Ecto neural progenitor cell (in vitro differentiated cells): ENCODE measurements at places on chromosomes 7 and 10.

DNA sequence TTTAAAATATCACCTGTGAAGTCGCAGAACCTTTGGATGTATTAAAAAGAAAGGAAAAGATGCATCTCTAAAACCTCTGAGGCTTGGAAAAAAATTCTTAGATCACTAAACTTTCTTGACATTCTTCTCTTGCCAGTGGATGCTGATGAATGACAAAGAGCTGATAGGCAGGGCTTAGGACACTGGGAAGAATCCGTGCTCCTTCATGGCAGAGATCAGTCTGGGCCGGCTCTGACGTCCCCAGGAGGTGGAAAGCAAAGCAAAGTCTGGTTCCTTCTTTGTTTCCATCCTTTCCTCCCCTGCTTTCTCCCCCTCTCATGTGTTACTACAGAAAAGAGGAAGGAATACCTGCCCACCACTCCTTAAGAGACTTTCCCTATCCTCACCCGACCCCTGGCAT, 161.9 kb downstream of the PRKCQ start:
- DNase-seq = no peak

DNA sequence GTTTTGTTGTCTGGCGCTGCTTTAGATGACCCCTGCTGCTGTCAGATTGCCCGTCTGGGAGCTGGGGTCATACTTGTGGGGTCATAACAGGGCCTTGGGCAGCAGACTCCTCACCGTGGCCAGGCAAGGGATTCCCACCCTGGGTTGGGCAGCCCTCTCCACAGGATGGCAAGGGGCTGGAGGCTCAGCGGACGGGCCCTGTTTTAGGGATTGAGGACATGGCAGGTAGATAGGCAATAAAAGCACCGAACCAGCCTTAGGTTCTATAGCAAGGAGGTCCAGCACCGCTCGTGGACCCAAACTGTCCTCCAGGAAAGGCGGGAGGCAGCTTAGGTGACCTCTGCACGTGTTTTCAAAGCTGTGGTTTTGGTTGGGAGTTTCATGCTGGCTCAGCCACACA, 60.0 kb downstream of the GRK5 start:
- no peak for DNase-seq

GRCh38 chr7:85708221-85708620, 521.4 kb upstream of the SEMA3D start:
- no peak for DNase-seq

GRCh38 chr7:28018446-28018845, 162.1 kb downstream of the JAZF1 start:
- no peak for DNase-seq

DNA sequence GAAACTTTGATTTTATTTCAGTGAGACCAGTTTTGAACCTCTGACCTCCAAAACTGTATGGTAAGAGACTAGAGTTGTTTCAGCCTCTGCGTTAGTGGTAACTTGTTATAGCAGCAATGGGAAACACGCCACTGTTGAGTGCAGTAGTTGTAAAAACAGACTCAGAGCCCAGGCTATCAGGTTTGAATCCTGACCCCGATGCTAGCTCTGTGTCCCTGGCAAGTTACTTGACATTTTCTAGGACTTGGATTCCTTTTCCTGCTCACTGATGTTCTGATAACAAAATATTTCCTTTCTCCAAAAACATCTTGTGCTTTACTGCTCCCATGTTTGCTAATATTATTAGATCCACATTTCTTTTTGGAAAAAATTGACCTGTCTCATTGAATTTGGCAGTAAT, 131.0 kb downstream of the PLXDC2 start:
- DNase-seq = no peak

- DNase-seq = no peak
Measured at GRCh38 chr10:104277785-104278184, 8.8 kb downstream of the GSTO2 start.

GRCh38 chr7:82741493-82741892, 297.9 kb upstream of the CACNA2D1 start:
- DNase-seq = no peak

DNA sequence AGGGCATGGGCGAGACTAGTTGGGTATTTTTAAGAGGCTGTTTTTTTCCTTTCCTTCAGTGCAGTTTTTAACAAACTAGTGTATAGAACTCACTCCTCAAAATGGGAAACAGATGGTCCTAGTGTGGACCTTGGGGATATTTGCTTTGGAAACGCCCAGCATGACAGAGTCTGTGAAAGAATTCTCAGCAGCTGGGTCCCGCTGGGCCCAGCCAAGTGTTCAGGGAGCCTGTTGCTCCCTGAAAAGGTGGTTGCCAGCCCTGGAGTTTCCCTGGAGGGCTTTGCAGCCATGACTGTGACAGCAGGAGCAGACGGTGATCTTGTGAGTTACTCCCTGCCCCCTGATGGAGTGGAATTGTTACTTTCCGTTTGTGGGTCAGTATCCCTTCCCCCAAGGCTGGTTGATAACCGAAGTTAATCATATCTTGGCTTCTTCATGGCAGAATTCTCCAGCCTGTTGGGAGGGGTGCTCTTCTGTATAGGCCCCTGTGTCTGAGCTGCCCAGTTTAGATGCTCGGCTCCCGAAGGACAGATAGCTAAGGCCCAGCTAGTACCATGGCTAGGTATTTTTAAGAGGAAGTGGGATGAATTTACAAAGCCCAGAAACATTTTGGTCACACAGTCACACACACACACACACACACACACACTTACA, 278.6 kb upstream of the HABP2 start:
- no peak for DNase-seq

- DNase-seq = no peak
Measured at GRCh38 chr10:116536810-116537209, 8.9 kb upstream of the PNLIP start.

DNA sequence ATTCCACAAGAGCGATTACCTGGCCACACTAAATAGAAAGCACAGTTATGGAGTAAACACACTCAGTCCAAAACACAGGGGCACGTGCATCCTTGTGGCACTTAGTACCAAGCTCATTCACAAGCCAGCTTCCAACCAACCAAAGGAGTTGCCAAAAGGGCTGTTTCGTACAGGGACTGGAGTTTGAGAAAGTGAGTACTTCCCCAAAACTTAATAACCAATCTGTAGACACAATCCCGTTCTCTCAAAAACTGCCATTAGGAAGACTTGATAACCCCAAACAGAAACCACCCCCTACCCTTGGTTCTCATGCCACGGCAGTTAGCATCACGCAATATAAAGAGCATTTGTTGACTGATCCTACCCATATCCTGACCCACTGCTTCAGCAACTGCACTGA, 166.2 kb upstream of the ASAH2 start:
- no peak for DNase-seq

DNA sequence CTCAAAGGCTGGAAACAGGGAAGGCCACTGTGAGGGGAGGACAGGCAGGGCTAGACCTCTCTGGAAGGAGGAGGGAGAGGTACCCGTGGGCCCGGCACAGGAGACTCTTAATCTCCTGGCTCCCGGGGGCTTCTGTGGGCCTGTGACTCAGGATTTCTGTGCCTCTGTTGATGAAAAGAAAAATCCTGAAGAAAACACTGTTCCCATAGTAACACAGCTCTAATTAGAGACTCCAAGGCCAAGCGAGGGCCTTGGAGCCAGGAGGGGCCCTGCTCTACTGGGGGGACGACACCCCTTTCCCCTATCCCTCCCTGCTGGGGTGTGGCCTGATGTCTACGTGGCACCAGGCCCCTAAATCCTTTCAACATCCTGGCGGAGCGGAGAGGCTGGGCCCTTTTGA, 174.1 kb upstream of the TNRC18 start:
- DNase-seq = no peak
